ENCODE measurements at places on chromosomes 2 and 18.
A peak's percentile ranks its signal among the peaks of the same experiment; 100 is the strongest.

GRCh38 chr2:1569879-1570450 lies 156.7 kb downstream of the TPO start:
- DNase-seq, result no peak

DNA sequence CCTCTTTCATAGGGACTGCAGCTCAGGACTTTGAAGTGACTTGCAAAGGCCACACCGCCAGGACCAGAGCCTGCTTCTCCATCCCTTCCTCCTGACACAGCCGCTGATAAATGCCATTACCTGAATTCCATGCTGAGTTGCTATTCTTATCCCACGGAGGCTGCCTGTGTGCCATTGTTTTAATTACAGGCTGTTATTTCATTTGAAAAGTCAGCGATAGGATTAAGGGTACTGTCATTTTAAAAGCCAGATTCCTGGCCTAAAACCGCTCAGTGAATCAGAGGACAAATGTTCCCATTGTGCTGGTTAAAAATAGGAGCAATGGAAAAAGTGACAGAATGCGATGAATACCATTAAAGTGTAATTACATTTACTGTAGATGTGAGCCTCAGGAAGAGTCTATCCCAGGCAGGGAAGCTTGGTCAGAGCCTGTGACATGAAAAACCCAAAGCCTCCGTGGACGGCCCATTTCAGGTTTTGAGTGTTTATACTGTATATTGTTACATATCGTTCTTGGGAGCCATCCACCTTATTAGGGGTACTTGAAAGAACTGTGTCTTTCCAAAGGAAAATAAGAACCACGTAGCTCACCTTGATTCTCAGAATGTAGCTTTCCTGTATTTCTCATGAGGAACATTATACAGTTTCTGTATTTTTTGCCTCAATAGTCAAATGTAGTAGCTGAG lies 41.3 kb downstream of the PDCL3 start:
- DNase-seq, result no peak

DNA sequence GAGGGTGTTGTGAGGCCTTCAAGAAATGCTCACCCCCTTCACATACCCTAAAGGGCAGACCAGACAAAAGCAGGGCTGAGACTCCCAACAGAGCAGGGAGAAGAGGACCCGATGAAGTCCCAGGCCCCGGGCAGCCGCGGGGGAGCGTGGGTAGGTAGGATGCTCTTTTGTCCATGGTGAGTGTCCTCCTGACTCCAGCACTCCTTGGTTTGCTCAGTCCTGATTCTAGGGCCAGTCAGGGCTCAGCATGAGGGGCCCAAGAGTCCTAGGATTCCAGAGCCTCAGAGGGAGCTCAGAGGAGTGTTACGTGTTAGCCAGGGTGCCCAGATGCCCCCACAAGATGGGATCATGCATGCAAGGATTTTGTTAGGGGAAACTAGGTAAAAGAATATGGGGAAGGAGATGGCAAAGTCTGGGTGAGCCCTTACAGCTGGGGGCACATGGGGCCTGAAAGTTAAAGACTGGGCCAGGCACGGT lies 64.8 kb downstream of the SMAD7 start:
- DNase-seq, result no peak

DNA sequence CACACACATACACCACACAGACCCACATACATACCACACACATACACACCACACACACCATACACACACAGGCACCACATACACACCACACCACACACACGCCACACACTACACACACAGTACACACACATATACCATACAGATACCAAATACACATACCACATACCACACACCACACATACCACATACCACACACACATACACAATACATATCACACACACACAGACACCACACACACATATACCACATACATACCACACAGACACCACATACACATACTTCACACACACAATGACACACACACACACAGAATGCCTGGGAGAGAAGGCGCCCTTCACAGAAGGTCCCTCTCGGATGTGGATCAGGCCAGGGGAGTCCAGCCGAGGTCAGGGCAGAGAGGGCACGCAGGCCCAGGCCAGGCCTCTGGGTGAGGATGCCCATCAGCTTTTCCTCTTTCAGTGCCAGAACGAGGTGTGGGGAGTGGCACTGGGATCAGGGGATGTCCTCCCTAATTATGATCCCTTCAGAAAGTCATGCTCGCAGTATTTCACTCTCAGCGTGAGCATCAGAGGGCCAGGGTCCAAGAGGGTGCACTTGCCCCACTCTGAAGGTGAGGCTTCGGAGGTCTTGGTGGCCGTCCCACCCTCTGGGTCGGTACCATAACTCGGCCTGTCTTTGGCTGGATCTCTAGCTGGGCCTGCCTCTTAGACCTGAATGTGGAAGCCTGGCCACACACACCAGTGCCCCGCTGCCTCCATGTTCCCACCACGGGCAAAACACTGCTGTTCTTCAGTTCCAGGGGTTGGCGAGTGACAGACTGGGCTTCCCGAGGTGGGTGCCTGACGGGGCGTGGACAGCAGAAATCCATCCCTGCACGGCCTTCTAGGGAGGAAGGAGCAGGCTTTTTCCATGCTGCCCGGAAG lies 70.6 kb upstream of the ODC1 start:
- DNase-seq, result no peak

- no peak for DNase-seq
These were observed 1.7 kb downstream of the LYPD1 start for GRCh38 chr2:132668189-132668823.

GRCh38 chr2:200471324-200471848 lies 38.5 kb downstream of the KCTD18 start:
- peak; percentile 11 for DNase-seq

GRCh38 chr2:127508631-127509034 lies 17.7 kb downstream of the IWS1 start:
- DNase-seq, result no peak

GRCh38 chr2:41942278-41942677 lies 105.5 kb upstream of the PKDCC start:
- DNase-seq, result no peak

- DNase-seq, result no peak
These were observed 56.7 kb downstream of the CCDC74A start for GRCh38 chr2:131584380-131584779.

DNA sequence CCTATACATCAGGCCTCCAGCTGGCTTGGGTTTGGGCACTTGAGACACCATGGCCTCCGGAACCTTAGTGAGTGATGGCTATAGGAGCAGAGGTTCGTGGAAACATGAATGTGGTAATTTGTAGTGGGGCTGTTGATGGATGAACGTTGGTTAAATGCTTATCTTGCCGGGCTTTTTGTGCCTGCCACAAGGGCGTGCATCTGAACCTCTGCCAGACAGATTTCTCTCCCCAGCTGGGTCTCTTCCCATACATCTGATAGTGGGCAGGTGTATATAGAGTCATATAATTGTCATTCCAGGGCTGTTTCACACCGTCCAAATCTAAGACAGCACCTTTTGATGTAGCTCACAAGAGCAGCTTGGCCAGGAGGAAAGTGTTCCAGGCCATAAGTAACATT lies 14.7 kb downstream of the LAMA3 start:
- no peak for DNase-seq

DNA sequence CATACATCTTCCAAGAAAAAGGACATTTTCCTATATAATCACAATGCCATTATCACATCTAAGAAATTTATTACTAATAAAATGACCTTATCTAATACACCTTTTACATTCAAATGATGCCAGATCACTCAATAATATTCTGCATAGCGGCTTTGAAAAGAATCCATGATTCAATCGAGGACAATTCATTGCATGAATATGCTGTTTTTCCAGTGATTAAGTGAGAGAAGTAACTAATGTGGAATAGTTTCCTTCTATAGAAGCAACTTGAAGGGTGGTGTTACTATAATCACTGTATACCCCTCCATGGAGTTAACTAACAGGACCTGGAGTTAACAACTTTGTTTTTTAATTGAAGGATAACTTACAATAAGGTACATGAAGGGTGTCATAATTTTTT lies 9.1 kb downstream of the PLEK start:
- DNase-seq, result no peak

GRCh38 chr2:100643467-100643866 lies 80.7 kb downstream of the PDCL3 start:
- DNase-seq, result peak; percentile 60

DNA sequence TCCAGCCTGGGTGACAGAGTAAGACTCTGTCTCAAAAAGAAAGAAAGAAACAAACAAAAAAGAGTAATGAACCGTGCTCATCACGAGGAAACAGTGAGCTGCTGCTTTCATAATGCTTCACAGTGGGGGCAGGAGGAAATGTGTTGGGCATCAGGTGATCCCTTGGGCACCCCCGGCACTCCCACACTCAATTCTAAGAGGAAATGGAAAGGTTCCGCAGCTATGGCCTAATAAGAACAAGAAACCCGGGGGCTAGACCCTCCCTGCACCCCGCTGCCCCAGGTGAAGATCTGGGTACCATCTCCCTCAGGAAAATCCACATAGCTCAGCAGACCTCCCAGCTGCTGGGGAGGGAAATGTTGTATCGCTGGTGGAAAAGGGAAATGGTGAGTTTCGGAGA lies 118.9 kb downstream of the LPIN1 start:
- DNase-seq, result no peak

DNA sequence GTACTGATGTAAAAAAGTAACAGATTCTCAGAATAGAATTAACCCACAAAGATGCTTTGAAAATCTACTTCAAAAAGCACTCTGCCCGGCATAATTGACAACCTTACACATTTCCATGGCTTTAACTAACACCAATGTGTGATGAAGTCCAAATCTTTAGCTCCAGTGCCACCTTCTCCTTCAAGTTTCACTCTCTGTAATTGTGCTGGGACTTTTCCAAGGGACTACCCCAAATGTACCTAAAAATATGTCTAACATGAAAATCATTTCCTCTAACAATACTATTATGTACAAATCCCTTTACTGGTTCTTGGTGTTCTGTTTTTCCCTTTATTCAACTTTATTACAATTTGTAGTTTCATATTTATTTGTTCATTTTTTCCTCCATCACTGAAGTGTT lies 20.6 kb upstream of the UBE2E3 start:
- no peak for DNase-seq

GRCh38 chr2:55901322-55901721 lies 22.3 kb downstream of the EFEMP1 start:
- DNase-seq, result no peak

GRCh38 chr18:14921547-14921946 lies 173.6 kb downstream of the ANKRD30B start:
- DNase-seq, result no peak

DNA sequence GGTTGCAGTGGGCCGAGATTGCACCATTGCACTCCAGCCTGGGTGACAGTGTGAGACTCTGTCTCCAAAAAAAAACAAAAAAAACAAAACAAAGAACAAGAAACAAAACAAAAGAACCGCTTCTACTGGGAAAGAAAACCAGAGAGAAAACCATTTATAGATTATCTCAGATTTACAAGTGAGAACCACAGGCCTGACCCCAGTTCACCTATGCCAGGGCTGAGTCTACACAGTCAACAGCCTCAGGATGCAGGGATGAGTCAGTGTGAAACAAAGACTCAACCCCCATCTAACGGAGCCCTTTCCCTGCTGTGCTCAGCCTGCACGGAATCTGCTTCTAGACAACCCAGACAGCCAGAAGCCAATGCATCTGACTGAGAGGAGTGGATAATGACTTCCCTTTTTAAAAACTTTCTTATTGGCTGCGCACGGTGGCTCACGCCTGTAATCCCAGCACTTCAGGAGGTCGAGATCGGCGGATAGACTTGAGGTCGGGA lies 25.5 kb upstream of the YWHAQ start:
- no peak for DNase-seq

GRCh38 chr2:74092275-74092674 lies 55.4 kb downstream of the BOLA3 start:
- no peak for DNase-seq

- no peak for DNase-seq
These were observed 20.7 kb upstream of the NT5C1B start for GRCh38 chr2:18610090-18610489.

DNA sequence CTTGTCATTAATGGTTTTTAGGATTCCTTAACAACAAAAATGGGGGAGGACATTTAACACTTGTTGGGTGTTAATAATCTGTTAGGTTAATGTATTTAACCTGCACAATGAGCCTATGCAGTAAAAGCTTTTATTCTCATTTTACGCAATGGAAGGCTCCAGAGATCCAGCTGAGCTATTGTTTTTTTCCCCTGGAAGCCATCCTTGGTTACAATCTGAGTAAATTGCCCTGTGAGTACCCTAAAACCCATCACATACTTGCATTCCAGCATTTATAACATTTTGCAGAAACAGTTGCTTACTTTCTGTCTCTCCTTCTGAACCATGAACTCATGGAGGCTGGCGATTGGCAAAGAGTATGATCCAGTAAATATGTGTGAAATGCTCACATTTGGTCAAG lies 30.2 kb upstream of the DOCK10 start:
- DNase-seq, result no peak

DNA sequence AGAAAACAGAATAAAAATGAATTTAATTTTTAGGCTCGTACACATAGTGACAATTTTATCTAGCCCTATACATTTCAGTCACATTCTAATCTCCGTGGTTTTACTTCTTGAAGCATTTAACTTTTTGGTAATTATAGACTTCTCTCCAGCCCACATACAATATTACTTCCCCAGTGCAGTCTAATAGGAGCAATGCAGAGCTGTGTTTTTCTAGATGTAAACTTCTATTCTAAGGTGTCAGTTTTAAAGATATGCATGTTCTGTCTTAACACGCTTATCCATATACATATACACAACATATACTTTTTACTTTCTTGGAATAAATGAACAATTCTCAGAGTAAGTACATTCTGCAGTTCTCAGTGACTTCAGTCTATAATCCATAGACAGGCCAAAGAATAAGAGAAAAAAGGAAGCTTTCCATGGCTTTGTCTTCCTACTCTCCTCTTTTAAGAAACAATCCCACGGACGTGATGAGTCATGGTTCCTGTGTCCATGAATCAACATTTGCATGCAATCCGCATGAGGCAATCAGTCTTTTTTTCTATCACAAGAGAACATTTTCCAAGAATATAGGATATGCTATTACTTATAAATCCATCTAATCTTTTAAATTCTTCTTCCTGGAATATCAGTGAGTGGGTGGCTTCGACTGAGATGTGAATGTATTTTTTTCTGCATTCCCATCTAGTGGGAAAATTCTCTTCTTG lies 42.8 kb downstream of the CCDC102B start:
- DNase-seq, result no peak

GRCh38 chr2:3867469-3867868 lies 164.1 kb downstream of the DCDC2C start:
- DNase-seq, result no peak

DNA sequence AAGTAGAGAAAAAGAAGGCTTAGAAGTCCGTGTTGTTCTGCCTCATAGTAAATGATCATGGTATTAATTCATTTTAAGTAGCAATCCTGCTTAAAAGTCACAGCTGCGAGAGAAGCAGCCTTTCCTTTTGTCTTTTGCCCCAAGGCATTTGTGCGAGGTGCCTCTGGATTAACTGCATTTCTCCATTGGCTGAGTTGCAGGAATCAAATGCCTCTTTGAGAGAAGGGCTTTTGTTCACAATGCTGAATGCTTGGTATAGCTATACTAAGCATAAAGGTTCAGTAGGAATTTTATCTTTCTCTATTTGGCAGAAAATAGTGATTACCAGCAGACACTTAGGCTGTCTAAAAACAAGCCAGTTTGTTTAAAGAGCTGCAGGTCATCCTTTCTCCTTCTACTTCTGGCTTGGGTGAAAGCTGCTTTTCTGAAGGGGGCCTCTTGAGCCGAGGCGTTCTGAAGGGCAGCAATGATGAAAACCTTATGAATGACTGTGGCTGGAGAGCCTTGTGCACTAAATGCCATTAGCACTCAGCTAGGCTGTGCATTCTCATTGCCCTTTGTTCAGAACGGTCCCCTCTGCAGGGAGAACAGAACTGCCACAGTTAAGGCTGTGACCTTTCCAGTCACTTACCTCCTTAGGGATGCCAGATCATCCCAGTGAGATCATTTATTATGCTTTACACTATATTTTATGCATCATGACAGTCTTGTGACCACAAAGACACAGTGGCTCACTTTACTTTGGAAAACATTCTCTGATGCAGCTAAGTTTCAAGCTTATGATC lies 68.8 kb upstream of the TMEM87B start:
- DNase-seq, result no peak

Measured in stimulated activated naive CD4-positive, alpha-beta T cell (primary cell).